Immature natural killer cell (primary cell): ENCODE measurements at places on chromosomes 1 and 21.
A peak's percentile ranks its signal among the peaks of the same experiment; 100 is the strongest.

DNA sequence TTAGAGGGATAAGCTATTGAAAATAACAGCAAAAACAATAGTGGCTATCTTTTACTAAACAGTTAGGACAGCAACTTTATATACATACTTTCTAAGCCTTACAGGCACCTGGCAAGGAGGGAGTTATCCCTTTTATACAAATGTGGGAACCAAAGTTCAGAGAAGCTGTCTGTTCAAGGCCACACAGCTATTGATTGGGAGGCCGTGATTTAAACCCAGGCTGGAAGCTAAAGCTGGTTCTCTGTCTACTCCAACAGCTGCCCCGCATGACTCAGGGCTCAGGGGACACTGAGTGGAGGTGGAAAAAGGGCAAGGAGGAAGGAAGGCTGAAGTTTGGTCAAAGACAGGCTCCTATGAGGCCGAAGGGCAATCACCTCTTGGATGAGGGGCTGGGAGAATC lies 26.7 kb downstream of the KCNA2 start:
- H3K27ac ChIP-seq = no peak overlapping the region
- H3K4me1 ChIP-seq = no peaks in the 10 kb centered on the region
- no peak for DNase-seq
- H3K4me3 ChIP-seq = no peak overlapping the region
- H3K36me3 ChIP-seq = no peaks in the 10 kb centered on the region

- peaks cover 12% of the 10 kb centered on the region for H3K4me1 ChIP-seq
- H3K36me3 ChIP-seq = peaks cover 29% of the 10 kb centered on the region
- peaks cover 9% of the 10 kb centered on the region for H3K27me3 ChIP-seq
Measured at GRCh38 chr1:29117381-29117780, 6.3 kb downstream of the TMEM200B start.

DNA sequence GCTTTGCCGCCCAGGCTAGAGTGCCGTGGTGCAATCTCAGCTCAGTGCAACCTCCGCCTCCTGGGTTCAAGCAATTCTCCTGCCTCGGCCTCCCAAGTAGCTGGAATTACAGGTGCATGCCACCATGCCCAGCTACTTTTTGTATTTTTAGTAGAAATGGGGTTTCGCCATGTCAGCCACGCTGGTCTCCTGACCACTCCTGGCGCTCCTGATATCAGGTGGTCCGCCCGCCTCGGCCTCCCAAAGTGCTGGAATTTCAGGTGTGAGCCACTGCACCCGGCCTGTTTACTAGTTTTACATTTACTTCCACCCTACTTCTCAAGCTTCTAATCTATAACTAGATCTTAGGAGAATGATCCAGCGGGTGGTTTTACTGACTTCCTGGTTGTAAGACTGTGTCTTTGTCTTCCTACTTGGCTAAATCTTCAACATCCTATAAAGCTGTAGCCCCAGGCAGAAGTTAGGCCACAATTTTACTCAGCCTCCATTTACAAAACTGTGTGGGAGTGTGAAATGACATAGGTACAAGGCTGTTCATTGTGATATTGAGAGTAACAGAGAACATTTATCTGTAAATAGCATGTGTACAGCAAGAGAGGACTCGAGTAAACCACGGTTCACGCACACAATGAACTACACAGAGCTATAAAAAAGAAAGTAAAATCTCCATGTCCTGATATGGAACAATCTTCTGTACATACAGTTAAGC lies 9.6 kb upstream of the POU2F1 start:
- no peak overlapping the region for H3K27ac ChIP-seq
- H3K27me3 ChIP-seq = peaks cover 2% of the 10 kb centered on the region
- no peak overlapping the region for H3K4me3 ChIP-seq
- H3K4me1 ChIP-seq = no peaks in the 10 kb centered on the region
- H3K36me3 ChIP-seq = peaks cover 3% of the 10 kb centered on the region
- DNase-seq = no peak

DNA sequence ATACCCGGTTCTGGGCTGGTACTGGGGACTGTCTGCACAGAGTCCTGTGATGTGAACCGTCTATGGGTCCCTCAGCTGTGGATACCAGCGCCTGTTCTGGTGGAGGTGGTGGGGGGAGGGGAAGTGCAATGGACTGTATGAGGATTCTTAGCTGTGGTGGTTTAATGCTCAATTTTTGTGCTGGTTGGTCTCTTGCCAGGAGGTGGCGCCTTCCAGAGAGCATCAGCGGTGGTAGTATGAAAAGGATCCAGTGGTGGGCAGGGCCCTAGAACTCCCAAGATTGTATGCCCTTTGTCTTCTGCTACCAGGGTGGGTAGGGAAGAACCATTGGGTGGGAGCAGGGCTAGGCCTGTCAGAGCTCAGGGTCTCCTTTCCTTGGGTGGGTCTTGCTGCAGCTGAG lies 89.4 kb upstream of the B3GALT2 start:
- no peak overlapping the region for H3K4me3 ChIP-seq
- H3K4me1 ChIP-seq = peaks cover 17% of the 10 kb centered on the region
- peaks cover 43% of the 10 kb centered on the region for H3K36me3 ChIP-seq
- no peak overlapping the region for H3K27ac ChIP-seq
- H3K27me3 ChIP-seq = no peaks in the 10 kb centered on the region

- no peak for DNase-seq
- no peak overlapping the region for H3K4me3 ChIP-seq
- peaks cover 11% of the 10 kb centered on the region for H3K4me1 ChIP-seq
- H3K36me3 ChIP-seq = no peaks in the 10 kb centered on the region
- H3K27me3 ChIP-seq = no peaks in the 10 kb centered on the region
Measured at GRCh38 chr1:100250264-100250663, 630 bp upstream of the DBT start.

GRCh38 chr1:84936116-84936810 lies 43.3 kb upstream of the LPAR3 start:
- H3K4me3 ChIP-seq = no peak overlapping the region
- no peak overlapping the region for H3K27ac ChIP-seq
- no peaks in the 10 kb centered on the region for H3K4me1 ChIP-seq
- H3K27me3 ChIP-seq = no peaks in the 10 kb centered on the region

- no peaks in the 10 kb centered on the region for H3K36me3 ChIP-seq
- no peak overlapping the region for H3K27ac ChIP-seq
- H3K27me3 ChIP-seq = peaks cover 2% of the 10 kb centered on the region
- no peak overlapping the region for H3K4me3 ChIP-seq
- no peaks in the 10 kb centered on the region for H3K4me1 ChIP-seq
Measured at GRCh38 chr1:60765204-60765603, 317.2 kb upstream of the NFIA start.

GRCh38 chr21:38322311-38322950 lies 65.6 kb downstream of the KCNJ15 start:
- H3K4me3 ChIP-seq = no peak overlapping the region
- H3K27ac ChIP-seq = no peak overlapping the region
- H3K27me3 ChIP-seq = peaks cover 5% of the 10 kb centered on the region
- no peak for DNase-seq
- no peaks in the 10 kb centered on the region for H3K4me1 ChIP-seq

DNA sequence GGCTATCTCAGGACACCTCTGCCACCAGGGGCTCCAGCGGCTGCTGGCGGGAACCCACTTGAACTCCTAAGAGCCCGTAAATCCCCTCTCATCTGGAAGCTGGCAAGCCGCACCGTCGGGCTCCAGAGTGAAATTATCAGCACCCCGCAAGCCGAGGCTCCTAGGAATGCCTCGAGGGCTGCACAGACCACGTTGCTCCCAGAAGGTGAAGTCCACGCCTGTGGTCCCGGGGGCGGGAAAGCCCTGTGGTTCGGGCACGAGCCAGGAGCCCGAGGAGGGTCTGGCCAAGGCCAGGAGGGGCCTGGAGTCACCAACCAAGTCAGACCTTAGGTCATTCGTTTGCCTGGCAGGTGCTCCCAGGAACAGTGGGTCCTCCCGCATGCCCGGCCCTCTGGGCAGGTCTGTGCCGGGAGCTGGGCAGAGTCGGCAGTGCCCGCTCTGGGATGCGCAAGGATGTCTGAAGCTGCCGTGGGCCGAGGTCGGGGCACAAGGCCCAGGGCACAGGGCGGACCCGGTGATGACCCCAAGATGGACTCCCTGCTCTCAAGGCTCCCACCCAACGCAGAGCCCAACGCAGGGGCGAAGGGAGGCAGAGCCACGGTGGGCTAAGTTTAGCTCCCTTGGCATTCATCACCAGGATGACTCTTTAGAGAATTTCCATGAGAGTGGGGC lies 8.9 kb downstream of the ACTRT2 start:
- no peak overlapping the region for H3K27ac ChIP-seq
- H3K4me3 ChIP-seq = no peak overlapping the region
- DNase-seq = no peak
- no peaks in the 10 kb centered on the region for H3K27me3 ChIP-seq
- no peaks in the 10 kb centered on the region for H3K36me3 ChIP-seq
- no peaks in the 10 kb centered on the region for H3K4me1 ChIP-seq

DNA sequence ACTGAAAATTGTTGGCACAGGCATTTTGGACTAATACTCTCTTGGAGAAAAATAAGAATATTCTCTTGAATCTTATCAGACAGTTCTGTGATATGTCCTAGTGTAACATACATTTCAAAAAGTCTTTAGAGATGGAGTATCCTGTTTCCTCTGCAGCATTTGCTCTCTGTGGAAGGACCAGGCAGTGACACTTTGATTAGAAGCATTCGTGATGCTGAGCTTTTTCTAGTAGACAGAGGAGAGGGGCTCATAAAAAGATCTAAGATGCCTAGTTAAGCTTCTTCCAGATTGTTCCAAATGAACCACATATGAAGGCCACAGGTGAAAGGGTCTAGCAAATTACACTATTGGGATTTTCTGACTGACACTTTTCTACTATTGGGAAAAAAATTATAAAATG lies 120.3 kb downstream of the C1orf21 start:
- no peaks in the 10 kb centered on the region for H3K27me3 ChIP-seq
- H3K27ac ChIP-seq = peak overlapping the region; percentile 48
- H3K4me1 ChIP-seq = peaks cover 72% of the 10 kb centered on the region
- no peak overlapping the region for H3K4me3 ChIP-seq

DNA sequence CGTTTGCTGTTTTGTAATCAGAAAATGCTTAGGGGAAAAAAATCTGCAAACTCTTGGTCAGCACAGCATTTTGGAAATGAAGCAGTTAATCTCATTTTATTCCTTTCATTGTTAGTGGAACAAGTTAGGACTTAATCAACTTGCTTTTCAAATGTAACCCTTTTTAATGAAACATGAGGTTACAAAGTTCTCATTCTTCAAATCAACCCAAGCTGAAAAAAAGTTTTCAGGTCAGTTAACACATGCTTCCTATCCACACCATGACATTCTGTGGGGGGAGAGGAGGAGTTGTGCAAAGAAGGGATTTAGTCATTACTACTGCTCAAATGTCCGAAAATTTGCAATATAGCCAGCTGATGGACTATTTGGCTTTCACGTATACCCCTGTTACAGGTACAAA lies 283.2 kb upstream of the LYPLAL1 start:
- no peaks in the 10 kb centered on the region for H3K27me3 ChIP-seq
- no peaks in the 10 kb centered on the region for H3K4me1 ChIP-seq
- no peak overlapping the region for H3K4me3 ChIP-seq
- no peaks in the 10 kb centered on the region for H3K36me3 ChIP-seq
- DNase-seq = no peak
- H3K27ac ChIP-seq = no peak overlapping the region

- H3K4me1 ChIP-seq = no peaks in the 10 kb centered on the region
- H3K27ac ChIP-seq = no peak overlapping the region
- no peak overlapping the region for H3K4me3 ChIP-seq
- H3K36me3 ChIP-seq = no peaks in the 10 kb centered on the region
Measured at GRCh38 chr1:99327357-99327756, 63.1 kb downstream of the PLPPR4 start.

GRCh38 chr1:51512606-51513005 lies 6.5 kb downstream of the EPS15 start:
- H3K27ac ChIP-seq = no peak overlapping the region
- no peaks in the 10 kb centered on the region for H3K36me3 ChIP-seq
- no peak for DNase-seq
- H3K27me3 ChIP-seq = no peaks in the 10 kb centered on the region
- H3K4me3 ChIP-seq = no peak overlapping the region
- H3K4me1 ChIP-seq = peaks cover 86% of the 10 kb centered on the region

DNA sequence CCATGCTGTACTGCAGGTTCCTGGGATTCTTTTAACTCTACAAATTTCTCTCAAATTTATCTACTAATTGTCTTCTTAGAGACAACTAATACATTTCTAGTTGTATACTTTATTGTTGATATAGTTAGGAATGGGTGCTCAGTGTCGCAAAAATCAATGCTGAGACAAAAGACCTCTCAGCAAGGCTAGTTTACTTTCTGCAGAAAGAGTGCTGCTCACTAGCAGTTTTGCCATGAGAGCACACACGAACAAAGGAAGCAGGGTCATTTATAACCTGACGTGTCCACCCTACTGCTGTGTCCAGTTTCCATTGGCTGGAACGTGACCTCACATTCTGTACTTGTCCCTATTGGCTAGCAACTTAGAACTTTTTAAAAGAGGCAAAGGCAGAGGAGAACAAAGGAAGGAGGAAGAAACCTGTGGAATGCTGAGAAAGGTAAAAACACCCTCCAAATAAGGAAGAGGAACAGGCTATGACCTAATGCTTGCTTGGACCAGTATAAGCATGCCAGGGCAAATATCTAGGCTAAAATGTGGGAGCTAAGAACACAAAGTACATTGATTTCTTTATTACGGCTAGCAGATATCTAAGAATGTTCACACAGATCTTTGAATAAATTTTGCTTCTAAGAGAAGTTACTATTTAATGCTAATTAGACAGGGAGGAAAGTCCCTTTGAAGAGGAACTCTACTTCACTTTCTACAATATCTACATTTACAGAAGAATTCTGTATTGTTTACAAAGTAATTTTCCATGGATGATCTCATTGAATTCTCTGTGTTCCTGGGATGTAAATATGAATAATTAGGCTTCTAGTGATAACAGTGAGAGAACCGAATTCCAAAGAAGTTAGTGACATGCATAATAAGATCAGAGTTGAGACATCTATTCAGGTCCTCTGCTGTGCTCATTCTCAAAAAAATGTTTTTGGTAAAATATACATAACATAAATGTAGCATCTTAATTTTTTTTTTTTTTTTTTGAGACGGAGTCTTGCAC lies 86.0 kb upstream of the MAP10 start:
- H3K27me3 ChIP-seq = peaks cover 11% of the 10 kb centered on the region
- DNase-seq = no peak
- H3K4me1 ChIP-seq = peaks cover 7% of the 10 kb centered on the region
- H3K4me3 ChIP-seq = no peak overlapping the region
- peaks cover 4% of the 10 kb centered on the region for H3K36me3 ChIP-seq
- H3K27ac ChIP-seq = no peak overlapping the region

- no peaks in the 10 kb centered on the region for H3K4me1 ChIP-seq
- no peak overlapping the region for H3K4me3 ChIP-seq
- H3K36me3 ChIP-seq = no peaks in the 10 kb centered on the region
- H3K27ac ChIP-seq = no peak overlapping the region
Measured at GRCh38 chr1:14242870-14243269, 355.6 kb upstream of the KAZN start.

DNA sequence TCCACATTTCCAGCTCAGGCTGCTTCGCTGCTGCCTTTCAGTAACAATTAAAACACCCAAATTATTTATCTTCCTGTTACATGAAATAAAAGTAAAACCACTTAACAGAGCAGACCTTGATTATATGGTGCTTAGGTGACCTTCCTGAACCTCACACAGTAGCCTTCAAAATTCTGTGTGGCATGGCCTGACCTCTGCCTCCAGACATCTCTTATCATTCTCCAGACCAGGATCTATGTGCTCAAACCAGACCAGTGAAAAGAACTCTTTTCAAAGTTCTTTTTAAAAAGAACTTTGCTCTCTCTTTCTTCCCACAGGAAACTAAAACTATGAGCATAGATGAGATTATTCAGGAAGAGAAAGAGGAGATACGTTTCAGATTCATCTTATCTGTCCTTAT lies 37.8 kb downstream of the KIAA0319L start:
- H3K27me3 ChIP-seq = peaks cover under 1% of the 10 kb centered on the region
- DNase-seq = no peak
- H3K36me3 ChIP-seq = peaks cover 18% of the 10 kb centered on the region
